ENCODE measurements at places on chromosomes 12 and 14.
A peak's percentile ranks its signal among the peaks of the same experiment; 100 is the strongest.

- ATAC-seq = no peak
Measured at GRCh38 chr14:71267691-71268090, 360.4 kb downstream of the PCNX1 start.

- no peak for ATAC-seq
Measured at GRCh38 chr12:114555451-114555850, 128.5 kb downstream of the TBX3 start.

DNA sequence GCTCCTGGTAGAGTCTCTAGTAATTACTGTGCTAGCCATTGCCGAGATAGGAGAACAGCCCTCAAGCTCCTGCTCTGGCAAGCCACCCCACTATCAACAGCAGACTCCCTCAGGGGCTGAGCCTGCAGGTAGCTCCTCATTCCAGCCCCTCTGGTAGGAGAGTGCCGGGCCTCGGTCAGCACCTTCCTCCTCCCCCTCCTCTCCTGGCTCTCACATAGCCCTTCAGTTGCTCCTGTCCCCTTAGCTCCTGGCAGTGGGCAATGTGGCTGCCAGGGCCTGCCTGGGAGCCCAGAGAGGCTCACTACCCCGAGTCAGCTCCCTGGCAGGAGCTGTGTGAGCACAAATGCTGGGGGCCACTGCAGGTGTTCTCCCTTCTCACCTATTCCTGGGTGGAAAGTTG lies 52.0 kb downstream of the IQSEC3 start:
- ATAC-seq = no peak

DNA sequence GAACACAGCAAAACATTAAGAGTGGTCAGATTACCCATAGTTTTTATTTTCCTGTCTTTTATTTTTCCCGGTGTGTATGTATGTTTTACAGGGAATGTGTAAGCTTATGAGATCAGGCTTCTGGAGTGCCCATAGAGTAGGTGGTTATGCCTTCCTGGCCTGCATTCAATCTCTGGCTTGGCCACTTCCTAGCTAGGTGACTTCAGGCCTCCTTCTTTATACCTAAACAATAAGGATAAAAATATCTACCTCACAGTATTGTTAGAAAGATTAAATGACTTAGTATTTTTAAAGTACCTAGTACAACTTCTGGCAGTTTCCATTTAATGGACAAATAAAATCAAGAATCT lies 42.4 kb downstream of the ITPR2 start:
- ATAC-seq = no peak

GRCh38 chr14:100803226-100803625 lies 22.7 kb upstream of the MEG3 start:
- no peak for ATAC-seq

DNA sequence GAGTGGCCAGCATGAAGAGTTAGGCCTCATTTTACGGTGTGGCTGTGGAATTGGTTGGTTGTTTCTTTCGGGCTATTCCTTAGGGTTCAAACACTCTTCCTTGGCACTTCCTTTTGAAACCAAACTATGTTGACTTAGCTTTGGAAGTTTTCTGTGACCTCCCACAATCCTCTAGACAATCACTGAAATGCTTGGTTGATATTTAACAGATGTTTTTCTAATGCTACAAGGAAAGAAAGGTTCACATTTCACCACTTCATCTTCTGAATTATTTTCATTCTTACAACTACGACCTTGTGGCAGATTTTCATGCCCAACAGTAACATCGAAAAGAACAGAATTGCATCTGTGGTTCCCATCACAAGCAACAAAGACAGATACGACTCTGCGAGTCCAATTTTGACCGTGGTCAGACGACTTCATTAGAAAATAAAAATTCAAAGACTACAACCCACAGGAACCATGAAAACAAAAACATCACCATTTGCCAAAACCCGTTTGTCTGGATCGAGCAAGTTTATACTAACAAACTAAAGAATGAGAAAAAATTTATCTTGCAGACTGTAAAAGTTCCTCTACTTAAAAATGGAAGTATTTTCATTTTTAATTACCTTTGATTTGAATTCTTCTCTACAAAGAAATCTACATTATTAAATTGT lies 16.9 kb downstream of the PRKAB1 start:
- no peak for ATAC-seq

GRCh38 chr14:95664546-95664945 lies 21.7 kb upstream of the TCL1B start:
- ATAC-seq = no peak

GRCh38 chr14:92726135-92726932 lies 22.1 kb downstream of the LGMN start:
- ATAC-seq = peak; percentile 39

GRCh38 chr12:46160101-46160980 lies 108.5 kb downstream of the SLC38A1 start:
- ATAC-seq = peak; percentile 11

- ATAC-seq = no peak
Measured at GRCh38 chr14:88911809-88912208, 87.4 kb downstream of the TTC8 start.

DNA sequence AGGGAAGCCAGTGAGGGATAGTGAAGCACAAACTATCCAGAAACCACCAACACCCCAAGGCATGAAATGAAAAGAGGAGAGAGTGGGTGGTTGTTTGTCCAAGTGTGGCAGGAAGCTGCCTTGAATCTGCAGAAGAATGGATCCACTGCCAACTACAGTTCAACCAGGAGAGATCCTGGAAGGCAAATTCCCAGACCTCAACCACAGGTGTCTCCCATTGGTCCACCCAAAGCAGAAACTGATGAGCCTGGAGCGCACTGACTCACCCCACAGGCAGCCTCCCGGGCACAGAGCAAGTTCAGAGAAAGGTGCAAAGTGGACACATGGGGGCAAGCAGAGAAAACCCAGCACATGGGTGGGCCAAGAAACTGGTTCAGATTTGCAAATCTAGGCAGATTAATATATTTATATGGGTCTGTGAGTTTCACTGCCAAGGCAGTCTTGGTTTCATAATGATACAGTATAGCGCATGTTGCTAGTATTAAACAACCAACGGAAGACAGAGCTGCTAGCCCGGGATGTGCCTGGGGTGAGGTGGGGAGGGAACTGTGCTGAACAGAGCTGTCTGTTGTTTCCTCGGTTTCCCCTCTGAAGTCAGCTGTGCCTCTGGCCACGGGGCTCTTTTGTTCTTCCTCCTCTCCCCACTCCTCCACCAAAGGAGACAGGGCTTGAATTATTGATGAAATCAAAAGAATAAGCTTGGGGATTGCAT lies 416.2 kb upstream of the CCDC196 start:
- no peak for ATAC-seq

DNA sequence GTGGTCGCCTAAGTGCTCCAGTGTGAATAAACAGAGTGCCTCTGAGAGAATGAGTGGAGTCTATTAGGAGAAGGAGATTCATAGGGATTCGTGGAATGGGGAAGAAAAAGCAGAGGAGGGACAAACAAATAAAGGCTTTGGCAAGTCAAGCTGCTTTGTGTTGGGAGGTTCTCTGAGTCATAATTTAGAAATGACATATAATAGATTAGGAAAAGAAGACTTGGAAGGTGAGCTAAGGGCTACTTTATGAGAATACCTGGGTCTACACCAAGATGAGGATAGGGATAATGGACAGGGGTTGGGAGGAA lies 6.4 kb upstream of the NTN4 start:
- ATAC-seq = no peak

DNA sequence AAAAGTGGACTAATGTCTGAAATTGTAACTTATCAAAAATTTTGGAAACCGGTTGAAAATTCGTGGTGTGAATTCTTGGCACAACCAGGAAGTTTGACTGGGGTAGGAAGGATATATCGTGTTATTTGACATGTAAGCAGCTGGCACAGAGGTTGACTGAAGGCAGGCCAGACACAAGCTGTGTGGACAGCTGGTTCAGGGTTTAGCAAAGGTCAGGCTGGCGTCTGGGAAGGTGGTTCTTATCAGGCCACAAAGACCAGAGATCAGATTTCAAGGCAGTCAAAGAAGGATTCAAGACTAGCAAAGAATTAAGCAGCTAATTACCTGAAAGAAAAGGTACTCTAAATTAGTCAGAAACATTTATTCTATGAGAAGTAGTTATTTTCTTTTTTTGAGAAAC lies 450.2 kb upstream of the MDGA2 start:
- no peak for ATAC-seq

GRCh38 chr12:55842681-55843429 lies at the start of gene MMP19:
Gene MMP19 (minus strand): TSS chr12:55842936. CDS start chr12:55842830, 106 bp downstream.
- peak; percentile 37 for ATAC-seq

DNA sequence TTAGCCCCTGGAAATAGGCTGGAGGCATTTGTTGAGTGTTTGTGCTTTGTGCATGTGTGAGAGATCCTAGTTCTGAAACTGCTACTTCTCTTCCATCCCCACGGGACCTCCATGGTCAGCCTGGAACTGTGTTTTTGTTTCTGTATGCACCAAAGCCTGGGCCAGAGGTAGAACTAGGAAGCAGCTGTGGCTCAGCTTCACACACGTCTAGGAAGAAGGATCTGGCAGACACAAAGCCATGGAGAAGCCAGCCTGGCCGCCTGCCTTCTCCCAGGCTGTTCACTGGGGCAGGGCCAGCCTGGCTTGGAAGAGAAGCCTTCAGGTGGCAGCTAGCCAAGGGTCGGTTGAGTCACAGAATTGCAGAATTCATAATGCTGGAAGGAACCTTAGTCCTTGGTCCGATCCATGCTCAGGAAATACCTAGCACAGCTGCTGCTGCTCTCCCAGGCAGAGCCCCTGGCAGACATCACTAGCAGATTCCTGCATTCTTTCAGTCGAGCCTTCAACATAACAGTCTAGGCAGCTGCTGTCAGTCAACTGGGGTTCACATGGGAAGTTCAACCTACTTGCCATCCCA lies 27.0 kb downstream of the RIN3 start:
- no peak for ATAC-seq

DNA sequence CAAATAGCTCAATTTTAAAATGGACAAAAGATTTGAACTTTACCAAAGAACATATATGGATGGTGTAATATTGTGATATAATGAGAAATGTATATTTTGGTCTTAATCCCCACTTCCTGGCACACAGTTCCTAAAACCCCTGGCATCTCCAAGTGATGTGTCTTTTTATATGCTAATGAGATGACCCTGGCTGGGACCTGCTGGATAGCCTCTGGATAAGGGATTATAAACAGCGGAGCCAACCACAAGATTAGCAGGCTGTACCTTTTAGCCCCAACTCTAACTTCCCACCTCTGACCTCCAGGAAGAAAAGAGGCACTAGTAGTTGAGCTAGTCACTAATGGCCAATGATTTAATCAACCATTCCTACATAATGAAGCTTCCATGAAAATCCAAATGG lies 130.0 kb downstream of the DPF3 start:
- ATAC-seq = no peak

DNA sequence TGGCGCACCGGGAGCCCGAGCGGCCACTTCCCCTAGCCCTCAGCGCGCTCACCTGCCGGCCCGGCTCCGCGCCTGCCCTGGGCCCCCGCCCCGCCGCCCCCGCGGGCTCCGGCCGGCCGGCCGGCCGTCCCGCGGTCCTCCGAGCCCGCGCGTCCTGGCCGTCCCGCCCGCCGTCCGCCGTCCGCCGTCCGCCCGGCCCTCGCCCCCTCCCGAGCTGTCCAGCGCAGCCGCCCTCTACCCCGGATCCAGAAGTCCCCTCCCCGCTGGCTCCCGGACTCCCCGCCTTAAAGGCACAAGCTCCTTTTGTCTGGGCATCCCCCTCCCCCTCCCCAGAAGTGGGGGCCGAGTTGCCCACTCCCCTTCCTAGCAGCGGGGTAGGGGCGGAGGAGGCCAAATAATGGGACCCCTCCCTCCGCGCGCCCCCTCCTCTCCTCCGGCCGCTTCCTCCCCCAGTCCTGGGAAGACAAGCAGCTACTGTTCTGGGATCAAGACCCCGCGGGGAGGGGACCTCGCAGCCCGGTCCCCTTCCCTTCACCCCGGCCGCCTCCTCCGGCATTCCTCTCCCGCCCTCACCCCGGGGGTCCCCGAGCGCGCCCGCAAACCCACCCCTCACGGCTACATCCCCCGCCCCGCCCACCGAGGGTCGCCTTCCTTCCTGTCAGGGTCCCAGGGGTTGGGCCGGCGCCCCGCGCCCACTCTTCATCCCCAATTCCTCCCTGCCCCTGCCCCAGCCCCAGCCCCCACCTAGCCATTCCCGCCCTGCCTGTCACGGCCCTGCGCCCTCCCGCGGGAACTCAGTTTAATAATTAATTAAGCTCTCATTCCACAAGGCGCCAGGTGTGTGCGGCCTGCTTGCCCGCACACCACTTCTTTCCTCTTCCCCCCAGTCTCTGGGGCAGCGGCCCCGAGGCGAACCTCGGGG lies at the start of gene ADCY6:
Gene ADCY6 (minus strand): TSS at position 236 of the 922 bp plus-strand sequence. CDS start 5,655 bp downstream, outside the sequence.
- peak; percentile 88 for ATAC-seq

DNA sequence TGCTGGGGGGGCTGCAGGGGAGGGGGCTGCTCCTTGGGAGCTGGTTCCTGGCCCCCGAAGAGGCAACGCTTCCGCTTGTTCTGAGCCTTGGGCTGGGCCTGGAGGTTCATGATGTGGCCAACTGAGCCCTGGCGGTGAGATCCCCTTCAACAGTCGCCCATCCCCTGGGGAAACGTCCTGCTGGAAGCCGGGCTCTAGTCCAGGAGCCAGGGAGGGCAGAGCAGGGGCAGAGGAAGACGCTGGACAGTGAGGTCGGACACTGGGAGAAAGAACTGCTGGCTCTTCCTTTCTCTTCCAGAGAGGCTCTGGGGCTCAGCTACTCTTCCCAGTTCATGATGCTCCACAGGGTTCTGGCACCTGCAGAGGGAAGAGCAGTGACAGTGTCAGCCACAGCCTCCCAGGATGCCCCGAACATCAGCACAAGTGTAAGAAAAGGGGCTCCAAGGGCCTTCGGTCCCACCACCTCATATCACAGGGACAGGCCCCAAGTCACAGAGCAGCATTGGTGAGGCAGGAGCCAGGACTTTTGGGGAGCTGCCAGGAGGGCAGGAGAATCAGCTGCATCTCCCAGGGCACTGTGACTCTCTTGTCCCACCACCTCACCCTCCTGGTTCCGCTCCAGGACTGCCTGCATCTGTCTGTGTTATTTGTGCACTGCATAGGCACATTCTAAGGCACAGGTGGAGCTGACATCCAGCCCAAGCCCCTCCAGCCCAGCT lies 25.9 kb upstream of the PNMA1 start:
- no peak for ATAC-seq

DNA sequence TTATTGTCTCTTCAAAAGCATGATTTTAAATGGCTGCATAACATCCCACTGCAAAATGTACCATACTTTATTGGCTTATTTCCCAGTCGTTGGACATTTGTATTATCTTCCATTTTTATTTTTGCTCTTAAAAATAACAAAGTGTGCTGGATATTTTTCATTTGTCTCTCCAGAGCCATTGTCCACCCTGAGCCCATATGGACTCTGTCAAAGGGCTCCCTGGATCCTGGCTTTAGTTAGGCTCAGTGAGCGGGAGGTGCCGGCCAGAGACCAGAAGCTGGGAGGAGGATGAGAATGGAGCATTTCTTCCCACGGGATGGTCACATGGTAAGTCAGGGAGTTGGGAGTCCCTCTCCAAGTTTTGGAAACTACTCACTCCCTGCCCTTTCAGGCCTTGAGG lies 296.9 kb downstream of the NUAK1 start:
- ATAC-seq = no peak

DNA sequence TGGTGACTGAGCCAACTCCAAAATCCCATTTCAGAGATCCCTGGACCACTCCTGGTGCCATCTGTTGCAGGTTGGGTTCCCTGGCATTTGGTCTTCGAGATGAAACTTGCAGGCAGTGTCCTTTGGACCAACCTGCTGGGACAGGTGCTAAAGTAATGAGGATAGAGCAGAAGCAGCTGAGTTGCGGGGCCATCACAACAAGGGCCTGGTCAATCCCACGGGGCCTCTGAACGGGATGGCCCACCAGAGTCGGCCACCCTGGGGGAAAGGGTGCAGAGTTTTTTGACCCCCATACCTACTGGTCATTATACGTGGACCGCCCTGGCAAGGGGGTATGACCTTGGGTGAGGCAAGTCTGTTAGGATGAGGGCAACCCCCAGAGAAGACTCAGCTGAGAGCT lies 39.3 kb downstream of the DLK1 start:
- no peak for ATAC-seq

- no peak for ATAC-seq
Measured at GRCh38 chr12:106436164-106436563, 78.6 kb downstream of the POLR3B start.
